ENCODE measurements at places on chromosomes 7 and 10. TPM values are rescaled to one million over a fixed set of nuclear protein-coding genes. Genes with fewer than 3 reads are reported as not detected.

VSTM2A gene
- total RNA-seq: not detected

PPP1R3A gene
- not detected for total RNA-seq

ASIC3 gene
- total RNA-seq: 1.5 TPM

EBLN1 gene
- not detected for total RNA-seq

FAM241B gene
- total RNA-seq: 0.77 TPM

SEMA3D gene
- 116 TPM for total RNA-seq

OGDHL gene
- not detected for total RNA-seq

CCDC3 gene
- total RNA-seq: 36.9 TPM

LYZL2 gene
- not detected for total RNA-seq

C10orf71 gene
- total RNA-seq: not detected

TEX36 gene
- total RNA-seq: not detected

MYOZ1 gene
- total RNA-seq: 1.7 TPM

GPR37 gene
- 0.94 TPM for total RNA-seq

GATA3 gene
- total RNA-seq: 8.8 TPM

BUD23 gene
- 54.0 TPM for total RNA-seq
